Astrocyte of the spinal cord (primary cell): ENCODE measurements at places on chromosomes 5 and 9.

- no peak for DNase-seq
Observed at GRCh38 chr9:124297915-124298645, 40.3 kb downstream of the NEK6 start.

DNA sequence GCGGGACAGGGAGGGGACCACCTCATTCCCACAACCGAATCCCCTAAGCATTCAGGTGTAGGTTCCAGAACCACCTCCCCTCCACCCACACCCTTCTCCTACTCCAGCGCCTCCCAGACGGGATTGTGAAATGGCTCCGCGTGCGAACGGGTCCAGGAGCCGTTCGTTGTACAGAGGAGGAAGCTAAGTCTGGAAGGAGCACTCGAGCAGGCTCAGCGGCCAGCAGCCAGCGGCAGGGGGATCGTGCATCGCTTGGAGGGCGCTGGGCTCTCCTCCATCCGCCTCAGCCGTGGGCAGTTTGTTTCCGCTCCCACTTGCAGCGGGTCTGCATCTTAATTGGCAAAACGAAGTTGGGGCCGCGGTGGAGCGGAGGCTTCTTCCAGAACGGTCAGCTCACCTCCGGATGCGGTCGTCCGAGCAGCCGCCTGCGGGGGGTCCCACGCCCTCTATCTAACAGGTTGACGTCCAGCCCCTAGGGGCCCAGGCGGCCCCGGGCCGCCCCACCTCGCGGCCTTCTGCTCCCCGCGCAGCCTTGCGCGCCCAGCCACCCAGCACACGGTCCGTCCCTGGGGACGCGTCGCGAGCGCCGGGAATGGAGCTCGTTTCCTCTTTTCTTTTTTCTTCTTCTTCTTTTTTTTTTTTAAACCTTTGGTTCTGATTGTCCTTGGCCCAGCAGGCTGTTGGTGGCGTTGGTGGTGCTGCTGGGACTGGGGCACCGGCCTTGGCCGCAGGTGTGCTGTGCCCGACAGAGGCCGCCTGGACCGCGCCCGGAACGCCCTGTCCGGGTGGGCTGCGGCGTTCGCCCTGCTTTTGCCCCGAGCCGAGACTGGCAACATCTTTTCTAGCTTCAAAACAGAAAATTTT, 3.9 kb upstream of the BARX1 start:
- peak; percentile 18 for DNase-seq

DNA sequence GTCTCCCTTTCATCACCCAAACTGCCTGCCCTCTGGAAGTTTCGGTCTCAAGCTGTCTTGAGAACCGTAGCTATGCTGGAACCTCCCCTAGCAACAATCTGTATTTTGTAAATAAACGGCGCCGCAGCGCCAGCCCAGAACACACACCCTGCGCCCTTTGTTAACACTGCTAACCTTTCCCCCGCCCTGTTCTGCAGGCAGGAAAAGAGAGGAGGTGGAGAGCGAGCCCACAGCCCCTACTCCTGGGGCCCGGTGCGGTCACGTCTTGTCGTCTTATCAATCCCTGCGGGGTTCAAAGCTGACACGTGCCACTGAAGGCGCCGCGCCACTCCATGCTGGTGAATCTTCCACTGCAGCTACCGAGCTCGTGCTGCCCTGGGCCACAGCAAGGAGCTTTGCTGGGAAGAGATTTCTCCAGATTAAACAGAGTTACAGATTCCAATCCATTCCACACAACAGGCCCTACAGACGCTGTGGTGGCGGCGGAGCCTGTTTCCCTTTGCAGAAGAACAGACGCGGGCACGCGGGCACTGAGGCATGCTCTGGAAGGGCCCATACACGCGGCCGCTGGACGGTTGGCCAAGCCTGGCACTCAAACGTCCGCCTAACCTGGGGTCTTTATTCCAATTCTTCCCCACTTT, 25.3 kb downstream of the ZDHHC11B start:
- DNase-seq: no peak

GRCh38 chr5:30197662-30198061, 995.8 kb upstream of the CDH6 start:
- no peak for DNase-seq
